ENCODE measurements at places on chromosomes 12 and 14.

GRCh38 chr12:52772188-52772587 lies 5.0 kb downstream of the KRT76 start:
- no peak for DNase-seq

DNA sequence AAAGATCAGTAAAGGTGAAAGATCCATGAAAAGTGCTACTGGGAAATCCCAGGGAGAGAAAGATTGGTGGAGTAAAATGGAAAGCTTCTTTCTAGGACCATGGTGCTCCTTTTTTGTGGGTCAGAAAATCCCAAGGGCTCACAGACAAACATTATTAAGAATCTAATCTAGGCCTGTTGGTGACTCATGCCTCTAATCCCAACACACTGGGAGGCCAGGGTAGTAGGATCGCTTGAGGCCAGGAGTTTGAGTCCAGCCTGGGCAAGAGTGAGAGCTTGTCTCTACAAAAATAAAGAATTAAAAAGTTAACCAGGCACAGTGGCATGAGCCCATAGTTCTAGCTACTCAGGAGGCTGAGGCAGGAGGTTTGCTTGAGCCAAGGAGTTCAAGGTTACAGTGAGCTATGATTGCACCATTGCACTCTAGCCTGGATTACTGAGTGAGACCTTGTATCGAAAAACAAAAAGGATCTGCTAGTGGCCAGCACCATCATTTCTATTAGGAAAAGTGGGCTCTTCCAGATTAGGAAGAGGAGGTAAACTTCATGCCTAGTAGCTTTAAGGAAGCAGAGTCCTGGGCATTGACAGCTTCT lies 43.0 kb downstream of the TXNRD1 start:
- DNase-seq = no peak

- DNase-seq = no peak
Observed at GRCh38 chr12:23662966-23663365, 286.5 kb downstream of the SOX5 start.

DNA sequence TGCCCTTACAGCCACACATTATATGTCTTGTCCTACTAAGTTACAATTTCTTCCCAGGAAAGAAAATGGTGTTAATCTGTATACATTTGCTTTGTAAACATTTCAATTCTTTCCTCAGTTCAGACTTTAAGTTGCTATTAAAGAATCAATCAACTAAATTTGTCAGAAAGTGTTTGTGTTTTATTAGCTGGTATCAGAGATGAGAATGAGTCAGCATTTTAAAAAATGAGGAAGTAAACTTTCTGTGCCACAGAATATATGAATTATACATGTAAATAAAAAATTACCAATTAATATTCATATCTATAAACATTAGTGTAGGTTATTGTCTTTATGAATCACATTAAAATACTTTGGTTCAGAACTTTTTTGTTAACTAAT lies 82.0 kb downstream of the LMO3 start:
- DNase-seq = no peak

GRCh38 chr12:7075518-7075917 lies 15.0 kb downstream of the C1S start:
- no peak for DNase-seq

DNA sequence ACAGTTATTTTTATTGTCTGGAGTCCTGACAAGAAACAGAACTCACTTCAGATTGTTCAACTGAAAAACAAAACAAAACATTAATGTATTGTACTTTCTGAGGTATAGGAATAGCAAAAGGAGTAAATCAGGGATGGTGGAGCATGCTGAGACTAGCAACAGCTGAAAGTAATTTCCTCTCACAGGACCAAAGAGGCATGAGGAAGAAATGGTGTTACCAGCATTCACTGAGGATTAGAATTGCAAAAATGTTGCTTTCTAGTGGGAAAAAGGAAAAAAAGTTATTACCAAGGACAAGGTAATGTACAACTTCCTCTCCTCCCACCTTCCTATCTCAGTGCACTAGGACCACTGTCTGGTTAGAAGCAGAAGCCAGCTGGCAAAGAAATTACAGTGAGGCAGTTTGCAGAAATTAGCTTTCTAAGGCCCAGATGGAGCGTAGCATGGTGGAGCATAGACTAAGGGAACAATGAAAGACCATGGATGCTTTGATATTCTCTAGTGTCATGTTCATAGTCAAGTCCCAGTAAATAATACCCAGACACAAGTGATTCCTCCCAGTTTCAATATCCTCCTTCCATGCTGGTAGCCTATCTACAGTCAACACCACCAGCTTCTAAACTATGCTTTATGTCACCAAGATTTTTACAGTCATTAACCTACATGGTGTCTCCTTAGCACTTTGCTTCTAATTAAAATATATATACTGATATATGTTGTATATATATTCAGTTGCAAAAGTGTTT lies 133.7 kb upstream of the DCN start:
- no peak for DNase-seq
